GM12878 (cell line): ENCODE measurements at places on chromosomes 16 and 17. TPM values are rescaled to one million over a fixed set of nuclear protein-coding genes. Genes with fewer than 3 reads are reported as not detected.
A peak's percentile ranks its signal among the peaks of the same experiment; 100 is the strongest.

C16orf89 gene
- not detected in 2 replicates for total RNA-seq

DNA sequence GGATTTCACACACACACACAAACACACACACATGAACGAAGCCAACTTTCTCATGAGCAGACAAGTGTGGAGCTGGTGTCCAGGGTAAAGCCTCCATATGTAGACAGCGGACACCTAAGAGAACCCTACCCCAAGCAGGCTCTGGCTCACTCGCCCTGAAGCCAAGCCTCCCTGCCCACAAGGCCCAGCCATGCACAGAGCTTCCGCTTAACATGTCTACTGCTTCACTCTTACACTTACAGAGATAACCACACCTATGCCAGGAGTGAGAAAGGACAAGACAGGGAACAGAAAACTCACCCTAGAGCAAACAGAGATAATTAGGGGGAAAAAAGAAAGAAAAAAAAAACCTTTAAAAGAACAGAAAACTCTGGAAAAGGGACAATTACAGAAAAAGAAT lies 67.5 kb downstream of the CYTH1 start:
- peak overlapping the region; percentile 48; the same call in 1 of the 2 replicates for H3K4me3 ChIP-seq
- H3K4me1 ChIP-seq = peaks cover 59% of the 10 kb centered on the region
- DNase-seq = no peak

DNA sequence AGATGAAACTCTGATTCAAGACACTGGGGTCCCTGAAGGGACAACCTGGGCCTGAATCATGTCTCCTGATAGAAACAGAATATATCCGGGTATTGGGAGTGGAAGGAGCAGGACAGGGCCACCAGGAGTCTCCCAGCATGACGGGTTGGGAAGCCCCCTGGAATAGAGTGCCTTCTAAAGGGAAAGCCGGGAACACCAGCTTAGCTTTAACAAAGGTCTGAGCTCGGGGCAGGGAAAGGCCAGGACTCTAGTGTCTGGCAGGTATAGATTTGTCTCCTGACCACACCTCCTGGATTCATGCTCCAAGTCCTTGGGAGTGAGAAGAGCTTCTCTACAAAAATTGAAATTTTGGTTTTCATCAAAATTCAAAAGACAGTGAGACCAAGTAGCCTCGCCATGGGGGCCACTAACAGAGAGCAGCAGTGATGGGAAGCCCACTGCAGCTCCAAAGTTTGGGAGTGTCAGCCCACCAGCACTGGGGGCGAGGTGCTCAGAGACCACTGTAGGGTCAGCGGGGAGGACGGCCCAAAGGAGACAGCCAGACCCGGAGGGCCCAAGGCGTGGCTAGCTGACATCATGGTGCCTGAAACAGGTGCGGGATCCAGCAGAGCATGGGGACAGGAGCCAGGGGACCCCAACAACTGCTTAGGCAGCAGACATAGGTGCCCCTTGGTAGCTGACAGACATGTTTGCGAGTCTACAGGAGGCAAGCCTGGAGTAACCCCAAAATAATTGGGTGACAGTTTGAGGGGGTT lies 81.0 kb downstream of the C16orf78 start:
- no peak for DNase-seq
- H3K4me3 ChIP-seq = no peak overlapping the region
- H3K36me3 ChIP-seq = no peaks in the 10 kb centered on the region
- no peaks in the 10 kb centered on the region for H3K4me1 ChIP-seq
- H3K27me3 ChIP-seq = no peaks in the 10 kb centered on the region

LRRC37A gene
- 1.8 and 2.5 TPM in 2 replicates for total RNA-seq

GRCh38 chr17:29726715-29727252 lies 104.1 kb upstream of the CORO6 start:
- no peaks in the 10 kb centered on the region for H3K27me3 ChIP-seq
- peak; percentile 55 for DNase-seq
- peak overlapping the region; percentile 85 for H3K27ac ChIP-seq
- H3K36me3 ChIP-seq = no peaks in the 10 kb centered on the region
- H3K4me3 ChIP-seq = no peak overlapping the region

LPO gene
- total RNA-seq = not detected in 2 replicates

DNA sequence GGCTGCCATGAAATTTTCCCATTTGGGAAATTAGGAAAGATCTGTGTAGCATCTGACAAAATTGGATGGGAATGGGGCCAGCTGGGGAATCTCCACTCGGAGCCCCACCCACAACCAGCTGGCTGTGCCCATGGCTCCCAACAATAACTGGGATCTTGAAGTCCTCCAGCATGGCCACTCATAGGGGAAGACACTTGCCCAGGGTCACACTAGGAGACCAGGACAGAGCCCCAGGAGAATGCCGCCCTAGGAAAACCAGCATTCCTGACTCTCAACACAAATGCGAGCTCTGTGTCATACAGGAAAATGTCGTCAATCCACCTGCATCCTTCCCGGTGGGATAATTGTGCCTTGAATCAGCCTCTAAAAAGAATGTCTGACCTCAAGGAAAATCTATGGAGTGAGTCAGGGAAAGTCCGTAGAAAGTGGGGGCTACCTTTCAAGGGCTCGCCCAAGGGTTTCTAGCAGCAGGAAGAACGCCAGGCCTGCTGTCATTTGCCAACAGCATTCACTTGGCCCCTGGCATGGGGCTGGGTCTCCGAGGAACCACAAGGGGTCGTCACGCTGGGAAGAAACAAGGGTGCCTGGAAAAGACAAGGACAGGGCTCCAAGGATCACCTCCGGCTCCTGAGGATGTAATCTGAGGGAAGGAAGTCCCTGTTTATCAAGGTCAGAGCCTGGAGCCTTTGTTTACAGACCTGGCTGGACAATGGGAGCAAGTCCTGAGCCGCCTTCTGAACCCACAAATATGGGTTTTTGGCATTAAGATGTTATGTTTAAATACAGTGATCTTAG lies 15.9 kb downstream of the CDH5 start:
- no peak overlapping the region for H3K4me3 ChIP-seq
- H3K36me3 ChIP-seq = no peaks in the 10 kb centered on the region
- DNase-seq = no peak
- no peak overlapping the region for H3K27ac ChIP-seq
- no peaks in the 10 kb centered on the region for H3K27me3 ChIP-seq

DNA sequence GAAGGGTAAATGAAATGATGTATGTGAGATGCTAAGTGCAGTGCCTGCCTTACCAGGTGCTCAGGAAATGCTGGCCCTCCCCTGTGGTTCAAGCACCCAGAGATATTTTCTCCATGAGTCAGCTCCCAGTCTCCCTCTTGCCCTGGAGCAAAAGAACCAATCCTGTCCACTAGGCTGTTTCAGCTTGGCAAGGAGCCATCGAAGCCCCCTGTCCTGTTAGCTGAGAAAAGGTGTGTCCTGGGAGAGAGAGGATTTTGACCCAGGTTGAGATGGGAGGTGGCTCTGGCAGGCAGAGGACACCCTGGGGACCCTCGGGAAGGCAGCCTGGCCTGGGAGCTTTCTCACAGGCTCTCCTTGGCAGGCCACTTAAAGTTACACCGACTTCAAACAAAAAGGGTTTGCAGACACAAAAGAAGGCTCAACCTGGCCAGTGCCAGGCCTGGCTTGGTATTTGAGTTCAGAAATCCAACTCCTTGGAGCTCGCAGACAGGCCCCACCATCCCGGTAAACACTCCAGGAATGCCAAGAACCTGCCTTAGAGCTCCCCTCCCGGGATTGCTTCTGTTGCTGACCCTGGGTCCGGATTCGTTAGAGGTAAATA lies 29.6 kb downstream of the NTN1 start:
- no peak for DNase-seq
- H3K36me3 ChIP-seq = no peaks in the 10 kb centered on the region
- H3K27me3 ChIP-seq = no peaks in the 10 kb centered on the region; the same call in 1 of the 2 replicates
- H3K27ac ChIP-seq = no peak overlapping the region
- no peak overlapping the region for H3K4me3 ChIP-seq

DNA sequence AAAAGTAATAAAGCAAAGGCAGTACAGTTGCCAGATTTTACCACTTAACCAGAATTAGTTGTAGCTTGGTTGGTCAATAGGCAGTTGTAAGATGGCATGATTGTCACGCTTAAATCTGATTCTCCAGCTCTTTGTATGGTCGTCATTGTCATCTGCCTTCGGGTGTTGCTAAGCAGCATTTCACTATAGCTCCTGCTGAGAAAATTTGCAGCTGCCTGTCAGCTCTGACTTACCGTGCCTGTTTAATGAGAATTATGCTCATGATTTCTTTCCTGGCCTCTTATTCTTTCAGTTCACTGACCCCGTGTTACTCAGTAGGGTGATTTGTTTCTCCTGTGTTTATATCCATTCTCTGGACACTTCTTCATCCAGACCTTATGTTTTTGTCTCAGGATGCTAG lies 66.7 kb downstream of the TANGO6 start:
- H3K36me3 ChIP-seq = 0 out of 2 replicates have a peak, but pooled peaks cover 3% of the 10 kb centered on the region
- H3K27ac ChIP-seq = no peak overlapping the region
- DNase-seq = no peak
